ENCODE measurements at places on chromosomes 5 and 9. TPM values are rescaled to one million over a fixed set of nuclear protein-coding genes. Genes with fewer than 3 reads are reported as not detected.

- DNase-seq = no peak
Measured at GRCh38 chr9:129567329-129567728, 53.6 kb downstream of the C9orf50 start.

- DNase-seq = no peak
Measured at GRCh38 chr5:126659805-126660482, 59.2 kb downstream of the PHAX start.

- DNase-seq = no peak
Measured at GRCh38 chr5:7772141-7772540, 78.8 kb downstream of the CFAP90 start.

Gene CHSY3
- polyA plus RNA-seq = 0.15 TPM

Gene RGS7BP
- polyA plus RNA-seq = 0.03 TPM
